ENCODE measurements at places on chromosomes 7 and 10.
A peak's percentile ranks its signal among the peaks of the same experiment; 100 is the strongest.

- no peak for DNase-seq
Measured at GRCh38 chr10:31020209-31020608, 11.5 kb downstream of the ZNF438 start.

DNA sequence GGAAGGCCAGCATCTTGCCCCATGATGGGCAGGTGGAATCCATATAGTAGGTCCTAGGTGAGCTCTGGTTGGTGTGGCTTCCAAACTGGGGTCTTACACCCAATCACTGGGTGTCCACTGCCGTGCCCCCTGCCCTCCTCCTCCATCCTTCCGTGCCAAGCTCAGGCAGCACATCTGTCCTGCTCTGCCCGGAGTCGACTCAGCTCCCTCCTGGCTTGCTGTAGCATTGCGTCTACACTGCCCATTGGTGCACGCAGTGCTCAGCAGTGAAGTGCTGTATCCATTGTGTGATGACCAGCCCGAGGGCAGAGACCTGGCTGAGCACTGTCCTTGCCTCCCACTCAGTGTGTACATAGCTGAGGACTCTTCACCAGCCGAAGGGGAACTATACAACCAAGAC lies 148.4 kb downstream of the ADAM12 start:
- DNase-seq = no peak

DNA sequence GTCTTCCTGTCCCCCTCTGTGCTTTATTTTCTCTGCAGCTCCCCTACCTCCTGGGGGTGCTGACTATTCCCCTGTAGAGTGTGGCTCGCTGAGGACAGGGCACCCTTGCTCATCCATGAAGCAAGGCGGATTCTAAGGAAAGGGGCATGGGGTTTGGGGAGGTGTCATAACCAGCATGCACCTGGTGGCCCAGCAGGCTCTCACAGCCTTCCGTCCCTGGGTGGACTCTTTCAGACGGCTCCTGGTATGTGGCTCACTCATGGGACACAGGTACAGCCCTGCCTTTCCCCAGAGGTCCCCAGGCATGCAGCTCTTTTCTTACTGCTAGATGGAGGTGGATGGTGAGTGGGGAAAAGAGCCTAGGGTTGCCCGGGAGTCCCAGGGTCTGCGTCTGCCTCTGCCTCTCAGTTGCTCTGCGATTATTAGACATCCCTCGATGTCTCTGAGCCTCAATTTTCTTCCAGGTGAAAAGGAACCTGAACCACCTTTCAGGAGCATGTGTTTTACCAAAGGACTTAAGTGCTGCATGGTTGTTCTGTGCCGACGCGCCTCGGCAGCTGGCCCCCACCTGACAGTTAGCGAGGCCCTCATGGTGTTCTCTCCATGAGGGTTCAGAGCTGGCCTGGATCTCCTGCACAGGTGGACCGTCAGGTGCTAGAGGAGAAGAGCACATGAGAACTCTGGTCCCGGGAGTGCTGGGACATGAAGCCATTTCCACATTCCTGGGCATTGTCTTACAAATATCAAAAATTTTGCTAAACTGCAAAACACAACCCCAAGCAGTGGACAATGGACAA lies 172.5 kb upstream of the SHH start:
- no peak for DNase-seq

DNA sequence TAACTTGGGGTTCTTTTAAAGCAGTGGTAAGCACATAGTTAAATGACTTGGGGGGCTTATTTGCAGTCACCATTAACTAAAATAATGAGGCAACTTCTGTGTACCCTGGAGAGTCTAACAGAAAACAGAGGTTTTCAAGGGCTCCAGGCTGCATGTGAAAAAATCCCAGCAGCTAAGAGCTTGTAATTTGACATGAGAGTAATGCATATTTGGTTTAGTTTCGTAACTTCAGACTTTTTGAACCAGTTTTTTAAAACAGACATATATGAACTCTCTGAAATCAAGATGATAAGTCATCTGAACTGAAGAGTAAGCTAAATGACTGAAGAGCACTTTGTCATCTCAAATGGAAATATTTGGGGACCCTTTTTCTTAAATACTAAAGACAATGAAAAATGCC lies 40.2 kb upstream of the IFRD1 start:
- no peak for DNase-seq

DNA sequence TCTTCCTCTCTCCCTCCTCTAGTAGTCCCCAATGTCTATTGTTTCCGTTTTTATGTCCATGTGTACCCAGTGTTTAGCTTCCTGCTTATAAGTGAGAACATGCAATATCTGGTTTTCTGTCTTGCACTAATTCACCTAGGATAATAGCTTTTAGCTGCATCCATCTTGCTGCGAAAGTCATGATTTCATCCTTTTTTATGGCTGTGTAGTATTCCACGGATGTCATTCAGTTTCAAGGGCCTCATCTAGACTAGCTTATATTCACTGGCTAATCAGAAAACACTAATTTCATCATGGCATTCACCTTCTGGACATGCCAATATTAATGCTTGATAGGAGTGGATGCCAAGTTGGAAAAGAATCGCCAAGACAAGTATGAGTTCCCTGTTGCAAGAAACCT lies 619.6 kb upstream of the AUTS2 start:
- DNase-seq = no peak

DNA sequence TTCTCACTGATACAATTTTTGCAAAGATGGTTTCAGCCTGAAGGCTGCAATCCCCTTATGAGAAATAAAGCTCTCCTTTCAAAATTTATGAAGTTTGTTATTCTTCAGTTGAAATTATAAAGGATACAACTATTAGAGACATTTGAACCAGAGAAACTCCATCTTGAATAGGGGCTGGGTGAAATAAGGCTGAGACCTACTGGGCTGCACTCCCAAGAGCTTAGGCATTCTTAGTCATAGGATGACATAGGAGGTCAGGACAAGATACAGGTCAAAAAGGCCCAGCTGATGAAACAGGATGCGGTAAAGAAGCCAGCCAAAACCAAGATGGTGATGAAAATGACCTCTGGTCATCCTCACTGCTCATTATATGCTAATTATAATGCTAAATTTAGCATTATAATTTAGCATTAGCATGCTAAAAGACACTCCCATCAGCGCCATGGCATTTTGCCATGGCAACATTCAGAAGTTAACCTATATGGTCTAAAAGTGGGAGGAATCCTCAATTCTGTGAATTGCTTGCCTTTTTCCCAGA lies 22.4 kb upstream of the IFIT1B start:
- no peak for DNase-seq

DNA sequence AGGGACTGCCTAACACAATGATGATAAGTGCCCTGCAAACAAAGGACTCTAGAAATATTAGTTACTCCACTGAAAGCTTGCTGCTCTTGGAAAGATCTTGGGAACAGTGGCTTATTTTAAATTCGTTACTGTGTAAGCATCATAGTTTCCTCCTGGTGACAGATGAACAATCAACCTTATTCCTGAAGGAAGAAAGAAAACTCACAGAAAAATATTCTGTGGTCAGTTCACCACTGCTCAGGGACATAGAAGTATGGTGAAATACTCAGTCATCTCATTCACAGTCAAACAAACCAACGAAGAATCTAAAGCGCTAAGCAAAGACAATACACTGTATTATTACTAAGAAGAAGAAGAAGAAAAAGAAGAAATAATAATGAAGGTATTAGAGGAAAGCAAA lies 27.8 kb downstream of the MKX start:
- no peak for DNase-seq

GRCh38 chr7:144529269-144529926 lies 125.9 kb upstream of the NOBOX start:
- DNase-seq = no peak

GRCh38 chr7:126178865-126179264 lies 1073.9 kb downstream of the GRM8 start:
- DNase-seq = no peak

GRCh38 chr10:93849593-93849992 lies 44.2 kb upstream of the SLC35G1 start:
- DNase-seq = peak; percentile 74

DNA sequence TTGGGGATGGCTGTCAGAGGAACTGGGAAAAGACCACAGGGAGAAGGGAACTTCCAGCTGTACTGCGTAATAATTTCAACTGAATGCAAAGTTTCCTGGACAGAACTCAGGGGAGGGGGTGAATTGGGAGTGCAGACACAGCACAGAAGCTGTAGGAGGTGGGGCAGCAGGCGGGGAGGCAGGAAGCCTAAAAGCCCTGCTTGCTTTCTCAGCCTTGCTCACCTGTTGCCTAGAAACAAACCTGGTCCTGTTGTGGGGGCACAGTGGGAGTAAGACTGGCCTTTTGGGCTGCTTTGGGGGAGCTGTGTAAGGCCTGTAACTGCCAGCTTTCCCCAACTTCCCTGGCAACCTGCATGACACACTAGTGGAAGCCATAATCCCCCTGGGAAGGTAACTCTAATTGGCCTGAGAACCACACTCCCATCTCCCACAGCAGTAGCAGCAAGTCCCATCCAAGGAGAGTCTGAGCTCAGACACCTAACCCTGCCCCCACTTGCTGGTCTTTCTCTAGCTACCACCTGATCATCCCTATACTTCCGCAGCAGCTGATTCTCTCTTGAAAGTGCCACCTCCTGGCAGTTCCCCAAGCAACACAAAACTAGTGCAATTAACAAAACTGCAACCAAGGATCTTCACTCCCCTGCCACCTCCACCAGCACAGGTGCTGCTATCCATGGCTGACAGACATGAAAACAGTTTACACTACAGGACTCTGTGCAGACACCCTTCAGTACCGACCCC lies 1239.3 kb downstream of the SORCS1 start:
- DNase-seq = peak; percentile 40

DNA sequence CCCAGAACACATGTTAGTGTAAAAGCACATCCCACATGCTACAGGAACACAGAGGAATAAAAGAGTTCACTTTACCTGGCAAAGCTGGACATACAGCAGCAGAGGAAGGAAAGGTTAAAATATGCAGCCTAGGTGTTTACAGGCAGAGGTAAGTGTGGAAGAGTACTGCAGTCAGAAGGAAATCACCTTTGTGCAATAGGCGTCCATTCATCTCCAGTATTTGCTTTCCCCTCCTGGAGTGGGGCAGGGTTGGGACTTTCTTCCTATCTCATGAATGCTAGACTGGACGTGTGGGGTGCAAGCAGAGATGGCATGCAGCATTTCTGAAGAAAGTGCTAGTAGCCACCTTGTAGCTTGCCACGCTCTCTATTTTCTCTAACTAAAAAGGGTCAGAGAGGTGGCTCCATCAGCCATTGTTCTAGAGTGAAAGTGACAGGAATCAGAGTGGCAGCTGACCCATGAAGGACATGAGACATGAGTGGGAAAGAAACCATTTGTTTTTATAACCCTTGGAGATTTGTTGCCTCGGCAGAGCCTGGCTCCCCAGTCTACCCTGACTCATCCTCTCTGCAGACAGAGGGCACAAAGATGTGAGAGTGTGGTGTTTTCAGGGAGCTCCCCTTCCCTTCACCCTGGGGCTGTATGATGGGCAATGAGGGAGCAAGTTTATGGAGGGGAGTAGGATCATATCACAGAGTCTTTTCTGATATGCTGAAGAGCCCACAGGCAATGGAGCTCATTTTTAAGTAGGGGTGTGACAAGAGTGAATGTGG lies 101.2 kb upstream of the SEC61G start:
- DNase-seq = no peak

GRCh38 chr10:101067356-101068083 lies 5.7 kb downstream of the KAZALD1 start:
- peak; percentile 92 for DNase-seq

GRCh38 chr7:6161463-6162330 lies 110.7 kb downstream of the CYTH3 start:
- no peak for DNase-seq

- DNase-seq = peak; percentile 27
Measured at GRCh38 chr7:66643395-66643794, 14.7 kb downstream of the KCTD7 start.

DNA sequence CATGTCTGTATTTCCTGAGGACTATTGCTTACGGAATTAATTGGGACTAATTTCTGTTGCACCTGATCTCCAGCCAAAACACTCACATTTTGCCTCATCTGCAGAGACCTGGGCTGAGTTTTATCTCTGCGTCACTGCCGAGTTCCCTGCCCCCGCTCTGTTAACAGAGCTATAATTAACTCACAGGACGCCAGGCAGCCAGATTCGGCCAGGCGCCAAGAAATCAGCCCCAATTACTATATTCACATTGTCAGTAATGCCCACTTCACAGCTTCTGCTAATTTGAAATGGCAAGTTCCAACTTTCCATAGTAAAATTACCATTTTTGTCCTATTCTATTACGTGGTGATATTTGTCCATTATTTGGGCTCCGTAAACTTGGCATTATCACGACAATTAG lies 130.5 kb downstream of the CUX1 start:
- peak; percentile 56 for DNase-seq

GRCh38 chr7:122719010-122719578 lies 16.4 kb upstream of the RNF148 start:
- DNase-seq = no peak

DNA sequence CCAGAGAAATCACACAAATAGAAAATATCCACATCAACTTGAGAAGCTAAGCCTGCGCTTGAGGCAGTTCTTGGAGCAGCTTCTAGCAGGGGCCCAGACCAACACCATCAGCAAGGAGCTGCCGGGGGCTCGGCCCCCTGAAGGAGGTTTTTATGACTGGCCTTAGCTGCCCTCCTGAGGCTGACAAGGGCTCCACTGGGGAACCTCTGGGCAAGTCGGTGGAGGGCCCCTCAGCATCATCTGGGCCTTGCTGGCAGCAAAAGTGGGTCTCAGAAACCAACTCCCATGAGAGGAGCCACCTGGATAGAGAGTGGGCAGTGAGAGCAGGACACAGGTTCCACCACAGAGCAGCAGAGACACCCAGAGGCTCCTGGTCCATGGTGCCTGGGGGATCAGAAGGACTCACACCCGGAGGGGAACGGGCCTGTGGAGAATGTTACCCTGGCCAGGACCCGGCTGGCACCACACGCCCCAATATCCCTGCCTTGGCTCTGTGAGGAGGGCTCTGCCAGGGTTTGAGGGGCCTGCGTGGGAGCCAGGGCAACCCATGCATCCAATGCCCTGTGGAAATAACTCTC lies 55.9 kb downstream of the NEUROG3 start:
- DNase-seq = no peak
